ENCODE measurements at places on chromosomes 1 and 21.

- no peak for DNase-seq
These were observed 10.7 kb upstream of the MRPS14 start for GRCh38 chr1:175033953-175034352.

GRCh38 chr1:200640963-200641401 is 20.4 kb upstream of the KIF14 start:
- DNase-seq, result peak; percentile 58

DNA sequence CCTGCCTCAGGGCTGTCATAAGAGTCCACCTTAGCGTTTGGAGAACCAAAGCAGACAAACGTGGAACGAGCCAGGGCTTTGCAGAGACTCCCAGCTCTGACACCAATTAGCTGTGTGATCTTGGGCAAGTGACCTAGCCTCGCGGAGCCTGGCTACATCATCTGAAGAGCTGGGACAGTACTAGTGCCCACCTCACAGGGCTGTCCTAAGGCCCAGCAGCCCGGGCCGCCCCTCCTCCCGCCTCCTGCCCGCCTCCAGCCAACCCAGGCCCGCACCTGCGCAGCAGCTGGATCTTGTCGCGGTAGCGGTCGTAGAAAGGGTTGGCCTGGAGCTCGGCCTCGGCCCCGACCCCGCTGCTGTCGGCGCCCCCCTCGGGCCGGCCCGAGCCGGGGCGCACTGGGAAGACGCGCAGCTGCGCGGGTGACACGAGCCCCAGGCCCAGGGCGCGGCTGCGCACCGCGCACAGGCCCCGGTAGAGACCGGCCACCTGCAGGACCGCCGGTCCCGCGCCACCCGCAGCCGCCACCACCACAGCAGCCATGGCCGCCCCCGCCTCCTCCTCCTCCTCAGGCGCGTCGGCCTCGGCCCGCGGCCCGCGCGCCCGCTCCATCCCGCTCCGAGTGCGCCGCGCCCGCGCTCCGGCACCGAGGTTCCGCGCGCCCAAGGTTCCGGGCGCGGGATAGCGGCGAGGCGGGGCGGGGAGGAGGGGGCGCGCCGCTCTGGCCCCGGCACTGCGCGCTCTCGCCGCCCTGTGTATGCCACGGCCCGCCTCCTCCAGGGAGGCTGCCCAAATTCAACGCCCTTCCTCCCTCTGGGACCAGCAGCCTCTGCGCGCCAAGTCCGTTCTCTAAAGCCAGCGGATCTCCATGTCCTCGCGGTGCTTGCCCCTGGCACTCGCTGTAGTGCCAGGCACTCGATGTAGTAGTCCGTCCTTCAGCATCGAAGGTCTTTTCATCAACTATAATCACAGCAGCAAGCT is at the start of gene ATPAF1:
ATPAF1 (minus strand) TSS at position 583 of the 979 bp plus-strand sequence; CDS start at position 541, 42 bp downstream.
- DNase-seq, result peak; percentile 82

GRCh38 chr1:110298991-110299390 is 40.2 kb upstream of the RBM15 start:
- DNase-seq, result no peak

DNA sequence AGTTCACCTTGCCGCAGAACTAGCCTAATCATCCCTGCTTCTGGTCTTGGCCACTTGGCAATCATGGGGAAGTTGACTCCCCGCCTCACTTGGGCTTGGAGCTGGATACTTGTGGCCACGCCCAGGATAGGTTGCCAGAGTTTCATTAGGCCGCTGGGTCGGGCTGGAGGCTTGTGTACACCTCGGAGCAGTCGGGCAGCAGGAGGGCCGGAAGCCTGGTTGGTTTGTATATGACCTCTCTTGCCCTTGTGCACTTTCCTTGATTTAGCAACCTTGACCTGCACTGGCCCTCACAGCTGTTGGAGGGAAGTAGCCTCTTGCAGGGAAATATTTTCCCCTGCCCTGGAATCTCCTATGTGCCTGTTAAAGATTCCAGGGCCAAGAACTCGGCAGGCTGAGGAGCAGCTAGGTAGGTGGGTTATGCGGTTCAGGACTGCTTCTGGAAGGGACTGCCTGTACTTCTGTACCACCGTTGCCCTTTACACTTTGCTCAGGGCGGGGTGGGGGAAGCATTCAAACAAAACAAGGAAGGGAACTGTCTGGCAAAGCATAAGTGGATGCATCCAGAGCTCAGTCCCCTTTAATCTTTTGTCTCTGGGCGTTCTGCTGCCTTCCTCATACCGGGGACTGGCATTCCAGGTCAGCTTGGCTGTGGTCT is 83.5 kb downstream of the UCK2 start:
- no peak for DNase-seq
